Common myeloid progenitor, CD34-positive (primary cell): ENCODE measurements at places on chromosomes 4 and X.

GRCh38 chr4:95118497-95118896 is 360.7 kb downstream of the BMPR1B start:
- no peak for DNase-seq

DNA sequence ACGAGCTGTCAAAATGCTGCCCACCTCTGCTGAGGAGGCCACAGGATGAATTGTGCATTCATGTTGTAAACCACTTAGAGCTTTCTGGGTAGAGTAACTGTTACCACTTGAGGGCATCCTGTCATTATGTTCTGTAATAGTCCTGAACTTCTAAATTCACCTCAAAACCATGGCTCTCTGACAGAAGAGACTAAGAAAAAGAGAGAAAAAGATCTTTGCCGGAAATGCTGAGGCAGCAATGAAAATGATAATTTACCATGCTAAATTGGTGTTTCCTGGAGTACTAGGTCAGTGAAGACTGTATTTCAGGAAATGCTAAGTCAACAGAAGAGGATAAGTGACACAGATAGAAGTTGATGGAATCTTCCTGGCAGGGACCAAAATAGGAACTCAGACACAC is 942.3 kb upstream of the SLIT2 start:
- no peak for DNase-seq

GRCh38 chrX:69618803-69619202 is 2.9 kb downstream of the EDA start:
- peak; percentile 56 for DNase-seq

GRCh38 chr4:184968366-184968765 is 49.9 kb upstream of the HELT start:
- DNase-seq = peak; percentile 53

DNA sequence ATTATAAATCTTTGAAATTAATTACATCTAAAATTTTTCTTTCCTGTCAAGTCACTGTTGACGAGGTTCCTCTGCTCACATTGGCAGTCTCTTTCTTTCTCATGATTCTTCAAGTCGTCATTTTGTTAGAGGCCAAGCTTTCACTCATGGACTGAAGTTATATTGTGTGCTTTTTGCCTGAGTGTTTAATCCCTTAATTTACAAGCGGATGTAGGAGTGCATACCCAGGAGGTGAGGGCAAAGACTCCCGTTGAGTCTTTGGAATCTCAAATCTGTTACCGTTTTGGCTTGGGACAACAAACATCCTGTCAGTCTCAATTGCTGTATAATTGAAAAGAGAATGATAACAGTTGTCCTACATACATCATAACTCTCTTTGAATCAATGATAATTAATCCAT is 345.0 kb downstream of the TRIML1 start:
- DNase-seq = no peak

DNA sequence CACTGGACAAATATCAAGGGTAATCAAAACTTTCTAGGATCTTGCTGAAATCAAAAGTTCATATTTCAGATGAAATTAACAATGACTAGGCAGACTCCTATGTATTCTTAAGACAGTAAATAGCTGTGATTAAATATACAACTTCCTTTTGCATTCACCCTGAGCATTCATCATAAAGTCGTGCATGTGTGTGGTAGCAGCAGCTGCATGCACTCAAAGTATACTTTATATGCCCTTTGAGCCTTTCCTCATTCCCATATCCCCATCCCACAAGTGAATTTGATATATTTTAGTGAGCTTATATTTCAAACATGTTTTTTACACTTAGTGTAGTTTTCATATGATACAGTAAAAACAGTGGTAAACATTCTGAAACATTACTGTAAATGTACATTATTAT is 959.0 kb downstream of the C4orf33 start:
- no peak for DNase-seq

GRCh38 chr4:144575181-144575580 is 70.8 kb upstream of the HHIP start:
- no peak for DNase-seq

GRCh38 chrX:117335209-117335608 is 781.4 kb downstream of the KLHL13 start:
- DNase-seq = no peak

- no peak for DNase-seq
Measured at GRCh38 chr4:141609243-141609642, 27.1 kb upstream of the IL15 start.

DNA sequence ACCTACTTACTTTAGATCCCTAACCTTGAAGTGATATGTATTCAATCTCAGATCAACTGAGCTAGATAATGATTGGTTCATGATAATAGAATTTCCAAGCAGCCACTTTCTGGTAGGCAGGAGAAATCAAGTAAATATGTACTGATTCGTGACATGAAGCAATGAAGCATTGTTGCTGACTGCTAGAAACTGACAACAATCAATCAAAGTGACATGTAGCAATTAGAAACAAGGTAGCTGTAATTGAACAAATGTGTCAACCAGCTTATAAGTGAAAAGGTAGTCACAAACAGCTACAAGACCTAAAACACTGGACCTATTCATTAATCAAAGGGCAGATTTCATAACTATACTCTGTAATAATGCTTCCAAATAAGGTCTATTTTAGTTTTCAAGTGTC is 62.4 kb downstream of the PABPC4L start:
- DNase-seq = no peak

- peak; percentile 79 for DNase-seq
Measured at GRCh38 chrX:154411981-154412340, 622 bp downstream of the TAFAZZIN start.

DNA sequence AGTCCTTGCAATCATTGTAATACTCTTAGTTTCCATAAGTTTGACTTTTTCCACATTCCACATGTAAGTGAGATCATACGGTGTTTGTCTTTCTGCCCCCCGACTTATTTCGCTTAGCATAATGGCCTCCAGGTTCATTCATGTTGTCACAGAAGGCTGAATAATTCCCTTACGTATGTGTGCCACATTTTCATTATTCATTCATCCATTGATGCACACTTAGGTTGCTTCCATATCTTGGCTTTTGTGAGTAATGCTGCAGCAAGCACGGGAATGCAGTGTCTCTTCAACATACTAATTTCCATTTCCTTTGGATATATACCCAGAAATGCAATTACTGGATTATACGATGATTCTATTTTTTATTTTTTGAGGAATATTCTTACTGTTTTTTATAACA is 22.0 kb upstream of the VEGFC start:
- no peak for DNase-seq

- DNase-seq = no peak
Measured at GRCh38 chr4:42412251-42412650, 15.0 kb downstream of the SHISA3 start.

DNA sequence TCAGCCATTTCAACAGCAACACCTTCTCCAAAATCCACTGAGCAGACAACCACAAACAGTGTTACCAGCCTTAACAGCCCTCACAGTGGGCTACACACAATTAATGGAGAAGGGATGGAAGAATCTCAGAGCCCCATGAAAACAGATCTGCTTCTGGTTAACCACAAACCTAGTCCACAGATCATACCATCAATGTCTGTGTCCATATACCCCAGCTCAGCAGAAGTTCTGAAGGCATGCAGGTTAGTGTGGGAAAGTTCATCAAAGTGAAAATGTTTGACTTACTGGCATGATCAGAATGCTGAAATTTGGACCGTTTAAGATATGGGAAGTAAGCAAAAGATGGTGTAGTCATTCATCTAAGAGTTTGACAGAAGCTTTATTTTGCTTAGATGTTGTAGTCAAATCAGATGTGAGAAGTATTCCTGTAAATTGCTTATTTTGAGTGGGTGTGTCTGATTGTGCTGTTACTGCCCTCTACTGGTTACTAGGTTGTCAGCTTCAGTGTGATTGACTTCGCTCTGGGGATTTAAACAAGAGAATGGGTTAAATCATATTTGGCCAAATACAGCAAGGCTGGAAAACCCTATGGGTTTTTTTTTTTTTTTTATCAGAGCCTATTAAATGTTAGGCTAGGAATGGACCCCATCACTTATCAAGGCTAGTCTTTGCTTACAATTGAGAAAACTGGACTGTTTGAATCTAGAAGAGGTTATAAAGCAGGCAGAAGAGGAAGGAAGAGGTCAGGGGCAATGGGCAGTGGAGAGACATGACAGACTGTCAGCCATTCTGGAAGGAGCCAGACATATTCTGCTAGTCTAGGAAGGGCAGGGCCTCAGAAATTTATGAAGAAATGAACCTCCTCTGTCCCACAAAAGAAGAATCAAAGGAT is 130.3 kb downstream of the DIPK2B start:
- DNase-seq = peak; percentile 55

GRCh38 chr4:42678512-42678911 is 21.6 kb upstream of the ATP8A1 start:
- DNase-seq = no peak
